GOT3 (cell line): ENCODE measurements at places on chromosomes 12 and 14.

GRCh38 chr12:1763153-1763552 is 57.2 kb upstream of the LRTM2 start:
- no peak for DNase-seq

DNA sequence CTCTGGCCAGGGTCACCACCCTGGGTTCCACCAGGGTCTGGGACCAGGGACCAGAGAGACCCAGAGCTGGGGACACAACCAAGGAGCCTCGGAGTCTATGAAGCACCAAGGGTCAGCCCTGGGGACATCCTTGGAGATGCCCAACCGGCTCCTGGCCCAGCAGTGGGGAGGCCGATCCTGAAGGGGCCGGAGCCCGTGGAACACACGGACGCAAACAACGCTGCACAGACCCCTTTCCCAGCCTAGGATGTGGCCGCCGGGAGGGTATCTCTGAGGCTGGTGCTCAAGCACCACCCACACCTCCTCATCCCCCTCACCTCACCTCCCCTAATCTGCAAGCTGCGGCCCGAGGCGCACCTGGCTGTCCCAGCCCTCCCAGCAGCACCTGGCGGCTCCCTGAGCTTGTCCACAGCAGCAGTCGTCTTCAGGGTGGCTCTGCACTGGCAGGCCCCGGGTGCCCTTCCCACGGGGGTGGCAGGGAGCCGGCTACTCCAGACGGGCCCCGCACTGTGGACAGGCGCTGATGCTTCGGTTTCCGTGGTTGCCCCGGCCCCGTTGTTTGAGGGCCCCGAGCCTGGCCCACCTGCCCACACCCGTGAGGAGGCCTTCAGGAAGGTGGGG is 146.8 kb upstream of the C14orf180 start:
- no peak for DNase-seq

DNA sequence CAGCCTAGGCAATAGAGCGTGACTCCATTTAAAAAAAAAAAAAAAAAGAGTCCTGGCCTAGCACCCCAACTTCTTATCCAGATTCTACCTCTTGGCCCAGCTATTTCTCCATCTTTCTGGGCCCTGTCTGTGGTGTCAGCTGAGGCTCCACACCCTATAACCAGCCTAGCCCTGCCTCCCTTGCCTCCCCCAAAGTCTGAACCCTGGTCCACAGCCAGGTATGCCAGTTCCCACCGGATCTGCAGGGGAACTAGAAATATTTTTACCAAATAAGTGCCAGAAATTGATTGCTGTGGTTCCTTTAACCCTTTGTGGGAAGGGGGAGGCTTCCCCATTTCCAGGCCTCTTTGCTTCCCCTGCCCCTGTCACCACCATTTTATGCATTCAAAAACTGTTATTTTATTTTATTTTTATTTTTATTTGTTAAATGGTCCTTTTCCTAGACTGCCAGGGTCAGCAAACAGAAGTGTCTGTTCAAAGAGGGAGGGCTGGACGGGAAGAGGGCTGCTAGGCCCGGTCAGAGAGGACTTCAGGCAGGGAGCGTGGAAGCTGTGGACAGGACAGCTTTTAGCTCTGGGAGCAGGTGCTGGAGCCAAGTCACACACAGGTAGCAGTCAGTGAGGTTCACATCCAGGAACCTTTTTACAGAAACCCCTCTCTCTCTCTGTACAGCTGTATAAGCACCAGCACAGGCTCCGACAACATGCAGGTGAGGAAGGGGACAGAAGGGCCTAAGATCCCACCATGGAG is 23.2 kb downstream of the TTC9 start:
- no peak for DNase-seq

GRCh38 chr14:89842837-89843236 is 111.7 kb downstream of the EFCAB11 start:
- no peak for DNase-seq

GRCh38 chr14:43249591-43249990 is 1257.5 kb downstream of the FSCB start:
- DNase-seq = no peak

- no peak for DNase-seq
Observed at GRCh38 chr12:99019798-99020197, 374.7 kb downstream of the APAF1 start.

GRCh38 chr14:33331176-33331949 is 392.7 kb downstream of the NPAS3 start:
- no peak for DNase-seq

- no peak for DNase-seq
Observed at GRCh38 chr12:89884952-89885351, 176.3 kb upstream of the ATP2B1 start.

- no peak for DNase-seq
Observed at GRCh38 chr14:89360277-89360676, 56.8 kb downstream of the FOXN3 start.

- DNase-seq = no peak
Observed at GRCh38 chr12:56632701-56633467, 2.8 kb upstream of the BAZ2A start.

DNA sequence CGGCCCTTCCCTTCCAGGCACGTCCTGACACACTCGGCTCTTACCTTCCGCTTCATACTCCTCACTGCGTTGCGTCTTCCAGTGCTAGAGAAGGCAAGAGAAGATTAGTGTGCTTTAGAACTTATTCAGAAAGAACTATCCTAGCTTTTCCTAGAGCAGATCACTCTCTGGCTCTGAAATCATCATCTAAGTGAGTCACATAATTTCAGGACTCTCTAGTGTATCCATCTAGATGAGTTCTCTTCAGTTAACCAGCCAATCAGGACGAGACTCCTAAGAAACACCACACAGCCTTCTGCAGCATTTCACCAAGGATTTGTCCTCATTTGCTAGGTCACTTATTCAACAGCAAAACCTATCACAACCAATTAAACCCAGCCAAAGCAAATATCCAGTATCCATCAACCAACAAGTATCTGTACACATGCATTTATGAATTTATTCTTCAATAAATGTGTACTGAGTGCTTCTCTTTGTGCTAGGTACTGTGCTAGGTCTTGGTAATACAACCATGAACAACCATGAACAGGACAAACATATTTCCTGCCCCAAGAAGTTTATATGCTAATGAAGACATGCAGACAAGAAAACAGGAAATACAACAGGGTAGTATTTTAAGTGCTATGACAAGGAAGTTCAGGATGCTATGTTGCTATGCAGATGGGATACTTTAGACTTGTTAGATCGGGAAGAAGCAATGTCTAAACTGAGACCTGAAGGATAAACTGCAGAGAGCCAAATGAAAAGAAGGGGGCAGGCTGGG is 52.1 kb downstream of the NIN start:
- DNase-seq = no peak

GRCh38 chr14:96881713-96882112 is 84.5 kb downstream of the VRK1 start:
- DNase-seq = no peak

GRCh38 chr12:95215949-95216348 is 1.3 kb downstream of the FGD6 start:
- no peak for DNase-seq

GRCh38 chr12:6946033-6946919 is 2.5 kb downstream of the C12orf57 start:
- DNase-seq = no peak

- DNase-seq = no peak
Observed at GRCh38 chr14:72701605-72702004, 192.3 kb downstream of the DPF3 start.

- DNase-seq = no peak
Observed at GRCh38 chr14:50447461-50447860, 50.8 kb upstream of the CDKL1 start.
